ENCODE measurements at places on chromosomes 6 and 20. TPM values are rescaled to one million over a fixed set of nuclear protein-coding genes. Genes with fewer than 3 reads are reported as not detected.

DNA sequence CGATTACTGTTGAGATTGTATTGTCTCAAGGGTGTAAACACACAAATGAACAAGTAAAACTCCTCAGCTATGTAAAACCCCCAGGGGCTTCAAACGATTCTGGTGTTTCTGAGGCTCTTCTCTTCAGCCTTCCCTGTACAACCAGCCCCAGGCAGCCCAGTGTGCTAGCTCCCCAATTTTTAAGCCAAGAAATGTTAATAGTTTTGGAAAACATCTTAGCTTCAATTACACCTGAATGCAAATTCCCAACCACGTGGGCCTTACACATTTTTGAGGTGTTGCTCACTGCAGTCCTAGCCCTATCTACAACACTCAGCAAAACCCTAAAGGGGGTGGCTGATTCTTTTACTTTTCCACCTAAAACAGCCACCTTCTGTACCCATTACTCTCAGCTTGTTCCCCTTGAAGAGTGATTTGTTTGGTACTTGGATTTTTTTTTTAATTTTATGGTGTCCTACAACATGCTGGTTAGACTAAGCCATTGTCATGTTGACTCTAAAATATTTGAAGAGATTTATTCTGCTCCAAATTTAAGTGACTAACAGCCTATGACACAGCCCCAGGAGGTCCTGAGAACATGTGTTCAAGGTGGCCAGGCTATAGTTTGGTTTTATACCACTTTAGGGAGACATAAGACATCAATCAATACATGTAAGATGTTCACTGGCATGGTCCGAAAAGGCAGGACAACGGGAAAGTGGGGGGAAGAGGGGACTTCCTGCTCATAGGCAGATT, 48.7 kb downstream of the ADAT2 start:
- no peak for DNase-seq

DNA sequence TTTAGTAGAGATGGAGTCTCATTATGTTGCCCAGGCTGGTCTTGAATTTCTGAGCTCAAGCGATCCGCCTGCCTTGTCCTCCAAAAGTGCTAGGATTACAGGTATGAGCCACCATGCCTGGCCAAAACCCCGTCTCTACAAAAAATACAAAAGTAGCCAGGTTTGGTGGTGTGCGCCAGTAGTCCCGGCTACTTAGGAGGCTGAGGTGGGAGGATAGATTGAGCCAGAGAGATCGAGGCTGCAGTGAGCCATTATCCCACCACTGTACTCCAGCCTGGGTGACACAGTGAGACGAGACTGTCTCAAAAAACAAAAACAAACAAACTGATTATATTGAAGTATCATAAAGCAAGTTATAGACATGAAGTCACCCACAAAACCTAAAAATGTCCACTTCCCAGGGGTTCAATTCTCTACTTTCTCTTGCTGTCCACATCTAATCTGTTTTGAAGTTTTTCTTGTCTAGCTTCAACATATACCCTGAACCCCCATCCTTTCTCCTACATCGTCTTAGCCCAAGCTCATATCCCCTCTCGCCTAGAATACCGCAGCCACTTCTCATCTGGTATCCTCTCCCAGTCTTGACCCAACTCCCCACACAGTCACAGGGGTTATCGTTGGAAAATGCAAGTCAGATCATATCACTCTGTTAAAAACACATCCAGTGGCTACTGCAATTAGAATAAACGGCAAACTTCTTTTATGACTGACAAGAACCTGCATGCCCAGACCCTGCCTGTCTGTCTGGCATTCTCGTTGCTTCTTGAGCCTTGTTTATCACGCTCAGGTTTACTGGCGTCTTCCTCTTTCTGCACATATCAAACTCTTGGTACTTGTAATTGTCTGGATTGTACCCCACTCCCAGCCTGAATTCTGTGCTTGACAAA, 20.1 kb upstream of the NCOA3 start:
- no peak for DNase-seq

GRCh38 chr6:164142322-164142721, 727.8 kb downstream of the QKI start:
- DNase-seq, result no peak

DNA sequence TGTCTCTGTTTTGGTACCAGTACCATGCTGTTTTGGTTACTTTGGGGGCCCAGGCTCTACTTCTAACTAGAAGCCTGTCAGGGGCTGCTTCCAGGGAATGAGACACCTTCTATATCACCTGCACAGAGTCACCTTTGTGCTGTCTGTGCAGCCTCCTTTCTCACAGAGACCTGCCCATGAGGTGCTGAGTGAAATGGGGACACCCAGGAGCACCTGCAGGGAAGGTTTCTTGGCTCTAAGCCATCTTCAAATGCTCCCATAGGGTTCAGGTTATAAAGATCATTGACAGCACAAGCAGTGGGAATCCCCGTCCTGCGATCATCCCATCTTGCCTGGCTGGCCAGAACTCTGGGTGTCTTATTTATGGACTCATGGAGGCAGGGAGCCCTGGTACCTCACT, 19.1 kb downstream of the GABRR2 start:
- DNase-seq, result no peak

MOCS3 gene
- total RNA-seq, result 3.6 TPM

TRAPPC3L gene
- total RNA-seq, result 0.49 TPM

GRCh38 chr6:110421749-110422443, 6.5 kb upstream of the DDO start:
- no peak for DNase-seq

GRCh38 chr6:154648888-154649205, 84.4 kb upstream of the SCAF8 start:
- DNase-seq, result no peak

GRCh38 chr6:36376742-36377141, 10.7 kb downstream of the ETV7 start:
- DNase-seq, result no peak

DNA sequence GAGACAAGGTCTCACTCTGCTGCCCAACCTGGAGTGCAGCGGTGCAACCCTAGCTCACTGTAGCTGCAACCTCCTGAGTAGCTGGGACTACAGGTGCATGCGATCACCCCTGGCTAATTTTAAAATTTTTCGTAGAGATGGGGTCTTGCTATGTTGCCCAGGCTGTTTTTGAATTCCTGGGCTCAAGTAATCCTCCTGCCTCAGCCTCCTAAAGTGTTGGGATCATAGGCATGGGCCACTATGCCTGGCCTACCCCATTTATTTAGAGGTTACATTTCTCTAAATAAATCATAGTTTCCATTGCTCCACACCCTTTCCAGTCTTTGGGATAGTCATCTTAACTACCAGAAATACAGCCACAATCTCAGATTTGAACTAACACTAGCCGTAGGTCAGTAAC, 134.7 kb upstream of the CITED2 start:
- no peak for DNase-seq

DNA sequence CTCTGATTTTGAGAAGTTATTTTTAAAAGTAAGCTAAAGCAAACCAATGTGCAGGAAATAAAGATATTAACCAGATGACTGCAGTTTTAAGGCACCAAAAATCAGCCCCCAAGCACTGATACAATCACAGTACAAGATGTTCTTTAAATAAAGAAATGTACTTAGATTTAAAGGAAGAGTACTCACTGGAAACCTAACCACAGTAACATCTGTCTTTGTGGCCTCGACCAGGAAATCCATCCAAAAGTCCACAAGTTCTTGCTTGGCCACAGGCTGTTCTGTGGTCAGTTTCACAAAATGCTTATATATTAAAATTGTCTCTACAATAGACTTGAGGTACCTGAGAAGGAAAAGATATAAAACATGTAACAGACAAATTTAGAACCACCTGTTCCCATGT, 105.9 kb upstream of the MAP7 start:
- no peak for DNase-seq

MARCKS gene
- total RNA-seq, result 167 TPM

- peak; percentile 38 for DNase-seq
Measured at GRCh38 chr6:56699066-56699654, 56.5 kb upstream of the DST start.

GRCh38 chr20:17161673-17162481, 65.0 kb upstream of the PCSK2 start:
- peak; percentile 96 for DNase-seq

MAPK13 gene
- total RNA-seq, result 29.5 TPM

DNA sequence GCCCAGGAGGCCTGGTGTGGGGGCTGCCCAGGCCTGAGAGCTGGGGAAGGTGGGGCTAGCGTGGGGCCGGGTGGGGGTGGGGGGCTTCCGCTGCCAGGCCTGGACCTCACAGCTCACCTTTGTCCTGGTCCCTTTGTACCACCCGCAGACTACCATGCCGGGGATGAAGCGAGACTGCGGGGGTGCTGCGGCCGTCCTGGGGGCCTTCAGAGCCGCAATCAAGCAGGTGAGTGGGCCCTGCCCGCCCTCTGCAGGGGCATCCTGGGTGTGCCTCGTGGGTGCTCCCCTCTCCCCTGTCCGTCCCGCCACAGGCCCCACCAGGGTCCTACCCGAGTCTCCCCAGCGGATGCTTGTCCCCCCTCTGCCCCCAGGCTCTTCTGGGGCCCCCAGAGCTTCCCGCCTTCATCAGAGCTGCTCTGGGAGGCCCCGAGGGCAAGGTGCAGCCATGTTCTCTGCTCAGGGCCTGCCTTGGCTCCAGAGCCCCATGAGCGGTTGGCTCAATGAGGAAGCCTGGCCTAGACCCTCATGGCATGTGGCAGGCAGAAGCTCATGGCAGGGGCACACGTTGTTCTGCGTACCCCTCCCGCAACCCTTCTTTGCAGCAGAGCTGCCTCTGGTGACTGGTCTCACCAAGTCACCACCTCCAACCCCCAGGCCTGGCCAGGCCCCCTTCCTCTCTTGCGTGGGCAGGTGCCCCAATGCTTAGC, 14.5 kb downstream of the NPEPL1 start:
- DNase-seq, result no peak

GRCh38 chr6:155185544-155185943, 78.3 kb upstream of the CLDN20 start:
- DNase-seq, result no peak

DNA sequence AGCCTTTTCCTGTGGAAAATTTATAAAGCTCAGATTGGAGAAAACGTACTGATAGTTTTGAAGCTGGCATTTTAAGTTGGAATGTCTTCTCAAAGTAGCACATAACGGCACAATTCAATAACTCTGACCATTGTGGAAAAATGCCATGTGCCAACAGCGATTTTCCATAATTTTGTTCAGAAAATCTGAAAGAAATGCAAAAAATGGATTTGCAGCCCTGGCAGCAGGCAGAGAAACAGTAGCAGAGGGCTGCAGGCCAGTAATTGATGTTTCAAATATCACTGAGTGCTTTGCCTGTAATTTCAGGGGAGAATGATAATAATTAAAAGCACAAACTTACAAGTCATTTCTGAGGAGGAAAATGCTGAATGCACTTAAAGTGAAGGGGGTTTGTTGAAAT, 507.4 kb downstream of the MAFB start:
- no peak for DNase-seq

DNA sequence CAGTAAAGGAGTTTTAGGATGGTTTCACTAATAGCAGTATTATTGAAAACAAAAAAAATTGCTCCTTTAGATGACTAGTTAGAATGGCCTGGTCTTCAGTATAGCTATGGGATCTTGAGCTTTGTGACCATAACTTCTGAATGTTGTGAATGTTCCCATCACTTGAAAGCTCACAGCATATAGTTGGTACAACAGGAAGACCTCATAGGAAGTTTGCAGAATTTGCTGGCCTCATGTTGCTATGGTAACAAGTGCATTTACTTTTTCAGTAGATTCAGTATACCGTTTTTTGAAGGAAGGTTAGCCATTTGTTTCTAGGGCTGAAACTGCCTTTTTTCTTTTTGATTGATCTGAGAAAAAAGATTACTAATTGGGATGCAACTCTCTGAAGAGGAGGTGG, 8.3 kb downstream of the PHF3 start:
- no peak for DNase-seq

DNA sequence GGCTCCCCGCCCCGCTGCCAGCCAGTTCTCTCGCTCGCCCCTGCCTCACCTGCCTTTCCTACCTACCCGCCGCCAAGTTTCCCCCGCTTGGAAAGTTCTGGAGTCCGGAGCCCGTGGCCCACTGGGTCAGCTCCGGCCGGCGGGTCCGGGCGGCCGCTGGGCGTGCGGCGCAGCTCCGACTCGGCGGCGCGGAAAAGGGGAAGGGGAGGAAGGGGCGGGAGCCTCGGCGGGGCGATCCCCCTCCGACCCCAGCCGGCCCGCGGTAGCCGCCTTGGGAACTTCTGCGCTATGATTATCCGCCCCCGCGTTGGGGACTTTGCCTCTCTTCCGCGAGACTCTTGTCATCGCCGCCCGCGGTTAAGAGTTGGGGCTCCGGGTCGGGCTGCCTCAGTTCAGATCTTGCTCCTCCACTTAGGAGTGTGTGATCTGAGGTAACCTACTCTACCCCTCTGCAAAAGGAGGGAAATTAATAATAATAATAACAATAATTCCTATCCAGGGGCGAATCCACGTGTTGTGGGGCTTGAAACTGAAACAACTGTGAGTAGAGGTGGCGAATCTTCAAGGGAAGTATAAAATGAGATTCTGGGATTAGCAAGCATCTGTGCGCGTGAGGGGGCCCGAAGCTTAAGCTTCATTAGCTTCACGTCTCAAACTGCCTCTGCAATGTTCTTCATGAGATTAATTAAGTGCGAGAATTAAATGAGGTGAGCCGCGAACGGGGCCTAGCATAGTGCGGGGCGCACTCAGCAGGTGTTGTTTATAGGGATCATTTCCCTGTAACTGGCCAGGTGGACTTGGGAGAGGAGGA, 30.8 kb downstream of the SF3B5 start:
- no peak for DNase-seq

MOG gene
- not detected for total RNA-seq

DNA sequence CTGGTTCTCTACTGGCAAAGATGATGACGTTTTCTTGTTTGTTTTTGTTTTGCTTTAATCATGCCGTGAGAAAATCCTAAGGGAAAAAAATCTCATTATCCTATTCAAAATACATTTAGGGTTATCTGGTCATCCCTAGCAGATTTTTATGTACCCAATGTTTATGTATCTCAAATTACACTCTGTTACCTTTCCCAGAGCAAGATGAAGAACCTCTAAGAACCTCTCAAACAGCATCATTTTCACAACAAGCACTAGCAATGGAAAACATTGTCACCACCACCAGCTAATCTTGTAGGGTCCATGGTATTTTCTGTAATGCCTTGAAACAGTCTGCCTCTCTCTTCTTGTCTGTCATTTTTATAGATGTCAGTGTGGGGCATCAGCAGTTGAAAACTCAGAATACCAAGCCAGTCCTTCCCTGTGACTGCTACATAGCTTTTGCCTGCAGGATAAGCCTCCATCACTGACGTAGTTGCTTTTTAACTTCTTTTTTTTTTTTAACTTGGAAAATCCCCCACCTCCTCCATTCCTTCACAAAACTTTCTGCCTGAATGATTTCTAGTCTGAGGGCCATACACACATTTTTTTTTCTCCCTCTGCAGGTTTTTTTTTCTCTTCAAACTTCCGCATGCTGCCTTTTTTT, 2.4 kb upstream of the SNAP25 start:
- no peak for DNase-seq

Data from skin of body (tissue), 3 donors.